GM23338 (cell line): ENCODE measurements at places on chromosomes 13 and 19. TPM values are rescaled to one million over a fixed set of nuclear protein-coding genes. Genes with fewer than 3 reads are reported as not detected.

ADGRE3 gene
- total RNA-seq: not detected in 2 replicates

CXCL17 gene
- not detected in 2 replicates for total RNA-seq

KANK2 gene
- 47.5 and 65.4 TPM in 2 replicates for total RNA-seq

FKBP8 gene
- 291 and 367 TPM in 2 replicates for total RNA-seq

EMC10 gene
- total RNA-seq: 86.4 and 113 TPM in 2 replicates

KCNC3 gene
- total RNA-seq: 2.7 and 3.4 TPM in 2 replicates

TJP3 gene
- total RNA-seq: 19.8 and 23.9 TPM in 2 replicates

PRSS57 gene
- not detected in 2 replicates for total RNA-seq

SHC2 gene
- 2.9 and 4.6 TPM in 2 replicates for total RNA-seq

ACP7 gene
- total RNA-seq: 0.45 and 0.97 TPM in 2 replicates

FCGBP gene
- 3.0 and 3.6 TPM in 2 replicates for total RNA-seq

RPS16 gene
- 106 and 207 TPM in 2 replicates for total RNA-seq

MCEMP1 gene
- not detected in 2 replicates for total RNA-seq

ZNF223 gene
- total RNA-seq: 5.8 and 8.2 TPM in 2 replicates

ZNF304 gene
- 10.1 and 12.4 TPM in 2 replicates for total RNA-seq

SBSN gene
- total RNA-seq: not detected in 2 replicates

PIK3R2 gene
- 37.1 and 66.6 TPM in 2 replicates for total RNA-seq

RFPL4A gene
- not detected in 2 replicates for total RNA-seq
